ENCODE measurements at places on chromosomes 3 and 15.

- no peak for DNase-seq
Measured at GRCh38 chr3:189903562-189904250, 217.0 kb downstream of the P3H2 start.

DNA sequence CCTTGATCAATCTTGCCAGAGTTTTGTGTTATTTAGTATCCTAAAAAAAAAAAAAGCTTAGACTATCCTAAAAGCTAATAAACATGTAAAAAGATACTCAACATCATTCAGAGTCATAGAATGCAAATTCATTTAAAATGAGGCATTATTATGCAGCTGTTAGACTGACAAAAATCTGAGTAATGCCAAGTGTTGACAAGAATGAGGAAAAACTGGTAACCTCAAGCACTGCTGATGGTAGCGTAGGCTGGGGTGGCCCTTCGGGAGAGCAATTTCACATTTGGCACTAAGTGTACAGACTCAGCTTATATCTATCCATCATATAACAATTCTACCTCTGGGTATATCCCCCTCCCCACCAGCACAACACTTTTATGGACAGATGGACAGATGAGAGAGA lies 280.4 kb downstream of the RAP2B start:
- DNase-seq, result no peak

DNA sequence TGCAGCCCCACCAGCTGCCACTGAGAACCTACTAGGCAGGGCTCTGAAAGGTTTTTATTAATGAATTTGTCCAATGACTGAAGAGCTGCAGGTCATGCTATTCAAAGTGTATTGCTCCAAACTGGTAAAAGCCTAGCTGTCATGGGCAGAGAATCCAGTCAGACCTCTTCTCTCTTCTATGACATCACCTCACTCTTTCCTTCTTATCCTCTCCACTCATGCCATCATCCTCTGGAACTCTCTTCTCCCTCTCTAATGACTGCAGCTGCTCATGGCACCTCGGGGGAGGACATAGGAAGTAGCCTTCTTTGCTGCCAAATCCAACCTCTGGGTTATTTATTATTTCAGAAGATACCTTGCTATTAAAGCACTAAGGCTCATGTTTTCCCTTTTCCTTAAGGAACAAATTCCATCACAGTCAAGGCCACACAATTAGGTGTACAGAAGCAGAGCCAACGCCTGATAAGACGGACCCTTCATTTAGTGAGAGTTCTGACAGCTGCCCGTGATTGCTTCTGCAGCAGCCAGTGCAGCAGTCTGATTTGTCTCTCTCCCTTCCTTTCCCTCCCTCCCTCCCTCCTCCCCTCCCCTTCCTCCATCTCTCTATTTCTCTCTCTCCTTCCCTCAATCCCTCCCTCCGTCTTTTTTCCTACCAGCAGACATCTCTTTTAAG lies 87.0 kb upstream of the ONECUT1 start:
- no peak for DNase-seq

- DNase-seq, result peak; percentile 84
Measured at GRCh38 chr3:25427942-25428788, at the start of gene RARB. RARB (plus strand) TSS chr3:25428263; CDS start chr3:25428732, 469 bp downstream.

DNA sequence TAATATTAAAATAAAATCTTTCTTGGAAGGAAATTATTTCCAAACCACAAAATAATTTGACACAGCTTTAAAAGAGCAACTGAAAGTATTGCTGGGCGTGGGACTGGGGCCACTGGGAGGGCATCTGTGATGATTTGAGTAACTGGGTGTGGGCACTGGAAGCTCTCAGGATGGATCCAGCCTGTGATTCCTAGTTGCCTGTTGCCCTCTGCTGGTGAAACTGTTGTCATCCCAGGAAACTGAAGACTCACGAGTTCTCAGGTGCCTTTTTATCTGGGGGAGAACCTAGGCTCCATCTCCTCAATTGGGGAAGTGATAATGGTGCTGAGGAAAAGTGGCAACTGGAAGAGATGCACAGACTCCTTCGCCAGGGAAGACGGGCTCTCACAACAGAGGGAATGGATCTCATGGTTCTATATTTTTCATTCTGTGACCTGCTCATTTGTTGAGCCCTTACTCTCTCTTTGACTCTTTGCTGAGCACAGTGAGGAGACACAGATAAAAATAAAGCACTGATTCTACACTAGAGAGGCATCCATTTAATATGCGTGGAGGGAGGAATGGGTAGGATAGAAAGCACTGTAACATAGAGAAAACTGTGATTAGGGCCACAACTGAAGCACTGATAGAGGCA lies 61.6 kb downstream of the TPRG1 start:
- DNase-seq, result no peak

DNA sequence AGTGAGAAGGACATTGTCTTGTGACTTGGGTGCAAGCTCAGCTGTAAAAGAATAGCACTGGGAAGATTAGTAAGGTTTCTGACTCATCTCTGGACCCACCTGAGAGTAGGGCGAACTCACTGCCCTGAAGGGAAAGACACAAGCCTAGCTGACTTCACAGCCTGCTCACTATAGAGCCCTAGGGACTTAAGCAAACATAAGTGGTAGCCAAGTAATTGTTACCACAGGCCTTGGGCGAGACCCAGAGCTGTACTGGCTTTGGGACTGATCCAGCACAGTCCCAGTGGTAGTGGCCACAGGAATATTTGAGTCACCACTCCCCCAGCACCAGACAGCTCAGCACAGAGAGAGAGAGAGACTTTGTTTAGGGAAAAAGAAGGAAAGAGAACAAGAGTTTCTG lies 429.9 kb downstream of the TBL1XR1 start:
- DNase-seq, result no peak

GRCh38 chr3:47846186-47846879 lies 43.4 kb downstream of the DHX30 start:
- no peak for DNase-seq

- no peak for DNase-seq
Measured at GRCh38 chr15:32994810-32995424, 199.6 kb downstream of the FMN1 start.

GRCh38 chr3:9013782-9014563 lies 50.7 kb upstream of the RAD18 start:
- DNase-seq, result no peak

DNA sequence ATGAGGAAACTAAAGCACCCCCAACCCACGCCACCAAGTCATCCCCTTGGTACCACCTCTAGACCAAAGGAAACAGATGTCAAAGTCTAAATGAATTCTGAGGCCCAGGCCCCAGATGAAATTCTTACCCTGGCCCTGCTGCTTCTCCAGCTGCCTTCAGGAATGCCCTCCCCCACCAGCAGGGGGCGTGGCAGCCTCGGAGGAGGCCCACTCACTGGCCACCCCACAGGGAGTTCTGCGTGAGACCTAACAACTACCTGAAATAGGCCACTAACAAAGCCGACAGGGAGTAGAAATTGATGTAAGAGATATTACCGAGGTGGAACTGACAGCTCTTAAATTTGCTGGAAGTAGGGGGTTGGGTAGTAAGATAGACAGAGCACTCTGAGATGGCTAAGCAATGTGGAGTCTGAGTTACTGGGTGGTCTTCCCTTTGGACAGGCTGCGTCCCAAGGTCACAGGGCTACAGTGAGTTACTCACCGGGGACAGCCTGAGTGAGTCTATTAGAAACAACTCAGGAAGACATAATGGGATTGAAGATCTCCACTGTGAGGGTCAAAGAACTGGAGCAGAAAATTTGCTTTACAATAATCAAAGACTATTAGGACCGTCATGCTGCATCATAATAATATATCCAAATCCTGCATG lies 240.7 kb downstream of the SHOX2 start:
- no peak for DNase-seq

GRCh38 chr3:27540231-27540630 lies 56.0 kb upstream of the SLC4A7 start:
- DNase-seq, result no peak

DNA sequence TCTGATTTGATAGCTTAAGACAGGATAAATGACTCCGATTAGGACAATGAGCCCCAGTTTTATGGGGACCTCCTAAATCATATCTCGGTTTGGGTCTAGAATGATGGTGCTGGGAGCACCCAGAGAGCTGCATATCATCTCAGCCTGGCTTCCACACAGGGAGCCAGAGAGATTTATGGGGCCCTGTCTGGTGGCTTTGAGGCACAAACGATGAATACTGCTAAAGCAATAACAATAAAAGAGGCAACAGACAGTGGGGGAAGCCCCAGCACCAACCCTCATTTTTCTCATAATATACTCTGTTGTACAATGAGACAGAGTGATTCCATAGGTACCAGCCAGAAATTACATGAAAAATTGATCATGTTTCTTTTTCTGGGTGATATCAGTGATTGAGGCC lies 889.0 kb upstream of the CFAP20DC start:
- DNase-seq, result no peak

GRCh38 chr15:52709187-52709981 lies 30.2 kb upstream of the ATOSA start:
- no peak for DNase-seq

DNA sequence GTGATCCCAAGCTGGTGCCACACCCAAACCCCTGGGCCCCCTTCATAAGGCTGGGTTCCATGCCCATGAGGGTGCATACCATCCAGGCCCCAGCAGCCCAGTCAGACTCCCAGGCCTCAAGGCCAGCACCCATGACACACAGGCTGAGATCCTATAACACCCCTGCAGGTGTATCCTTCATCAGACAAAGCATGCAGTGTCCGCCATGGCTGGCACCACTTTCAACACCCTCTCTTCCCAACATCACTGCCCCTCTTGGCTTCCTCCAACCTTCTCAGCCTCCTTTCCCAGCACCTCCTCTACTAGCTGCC lies 3.5 kb downstream of the CCDC51 start:
- no peak for DNase-seq

GRCh38 chr3:132352556-132353143 lies 35.4 kb downstream of the ACP3 start:
- no peak for DNase-seq

GRCh38 chr3:174441588-174442301 lies 417.4 kb upstream of the NAALADL2 start:
- DNase-seq, result no peak

DNA sequence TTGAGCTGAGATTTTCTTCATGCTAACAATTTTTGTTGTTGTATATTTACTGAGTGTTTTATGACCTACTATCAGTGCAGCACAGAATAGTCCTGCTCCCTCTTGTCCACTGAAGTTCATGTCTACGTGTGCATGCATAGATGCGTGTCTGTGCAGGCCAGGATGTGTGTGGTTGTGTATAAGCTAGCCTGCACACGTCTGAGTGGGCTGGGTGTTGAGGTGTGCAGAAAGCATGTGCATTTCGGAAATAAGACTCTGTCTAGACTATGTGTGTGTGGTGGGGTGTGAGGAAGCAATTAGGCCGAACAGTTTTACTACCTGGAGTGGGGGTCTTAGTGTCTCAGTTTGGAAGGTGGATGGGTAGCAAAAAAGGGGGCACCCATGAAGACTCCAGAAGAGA lies 39.2 kb downstream of the ATP2B2 start:
- DNase-seq, result no peak

DNA sequence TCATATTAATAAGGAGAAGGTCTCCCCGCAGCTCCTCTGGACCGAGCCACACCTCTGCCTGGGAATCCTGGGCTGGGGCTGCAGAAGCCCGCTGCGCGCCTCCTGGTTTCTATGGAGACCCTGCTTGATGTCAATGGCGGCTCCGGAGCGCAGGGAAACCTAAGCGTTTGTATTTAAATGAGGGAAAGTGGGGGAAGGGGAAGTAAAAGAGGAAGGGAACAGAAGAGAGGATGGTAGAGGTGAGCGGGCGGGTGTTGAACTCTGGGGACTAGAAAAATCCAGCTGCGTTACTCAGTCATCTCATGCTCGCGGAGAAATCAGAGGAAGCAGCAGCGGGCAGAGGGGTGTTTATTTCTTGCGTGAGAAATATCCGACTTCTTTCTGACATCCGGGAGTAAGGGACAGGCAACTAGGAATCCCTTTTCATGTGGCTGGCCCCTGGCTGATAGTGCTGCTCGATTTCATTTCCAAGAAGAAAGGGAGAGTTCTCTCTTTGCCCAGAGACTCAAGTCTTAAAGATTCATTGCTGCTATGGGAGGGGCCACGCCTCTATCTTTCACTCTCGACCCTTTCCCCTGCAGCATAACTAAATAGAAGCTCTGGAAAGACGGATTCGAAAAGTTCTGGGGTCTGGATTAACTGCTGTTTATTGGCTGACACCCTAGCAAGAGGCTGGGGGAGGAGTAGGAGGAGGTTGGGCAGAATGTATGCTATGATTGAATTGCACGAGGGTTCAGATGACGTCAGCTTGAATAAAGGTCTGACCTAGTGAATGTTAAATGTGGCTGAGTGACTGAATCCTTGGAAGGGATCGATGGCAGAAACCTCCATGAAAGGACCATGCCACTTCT lies 110.5 kb upstream of the GAP43 start:
- no peak for DNase-seq

DNA sequence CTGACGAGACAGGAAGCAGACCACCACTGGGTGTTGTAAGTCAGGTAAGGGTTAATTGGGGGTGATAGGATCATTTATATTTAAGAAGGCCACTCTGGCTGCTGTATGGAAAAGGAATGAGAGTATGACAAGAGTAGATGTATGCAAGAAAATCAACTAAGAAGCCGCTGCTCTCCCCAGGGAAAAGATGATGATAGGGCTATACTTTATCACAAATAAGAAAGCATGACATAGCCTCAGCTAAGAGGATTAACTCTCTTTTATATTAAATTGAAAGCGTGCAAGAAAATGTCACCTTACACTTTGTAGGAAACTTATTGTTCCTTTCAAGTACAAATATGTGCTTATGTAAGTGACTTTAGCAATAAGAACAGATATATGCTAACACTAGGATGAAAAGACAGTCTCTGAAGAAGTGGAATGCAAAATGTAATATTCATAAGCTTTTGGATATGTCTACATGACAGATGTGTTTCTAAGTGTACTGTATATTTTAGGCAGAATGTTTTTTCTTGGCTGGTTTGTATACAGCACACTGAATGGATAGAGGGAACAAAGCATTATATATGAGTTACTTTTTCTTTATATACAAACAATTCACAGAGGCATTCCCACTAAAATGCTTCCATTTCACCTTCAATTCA lies 8.7 kb upstream of the NDUFB4 start:
- no peak for DNase-seq

GRCh38 chr15:33963831-33964664 lies 4.2 kb upstream of the CHRM5 start:
- no peak for DNase-seq
